ENCODE measurements at places on chromosomes 3 and 15.

GRCh38 chr15:69962561-69962960 is 135.2 kb downstream of the TLE3 start:
- no peak for DNase-seq

DNA sequence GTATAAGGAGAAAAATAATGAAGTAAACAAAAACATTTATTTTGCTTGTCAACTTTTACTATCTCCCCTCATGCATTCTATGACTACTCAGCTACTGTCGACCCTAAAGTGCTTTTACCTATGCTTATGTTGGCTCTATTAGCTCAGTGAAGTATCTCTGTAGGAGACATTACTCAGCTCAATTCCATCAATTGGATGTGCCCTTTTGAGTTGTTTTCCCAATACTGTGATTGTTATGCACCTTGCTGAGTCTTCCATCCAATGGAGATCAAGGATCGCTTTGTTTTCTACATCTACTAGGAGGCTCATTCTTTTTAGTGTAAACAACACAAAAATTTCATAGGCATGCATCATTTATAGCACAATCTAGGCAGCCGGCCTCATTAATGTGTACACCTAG is 403.8 kb upstream of the ARL6 start:
- DNase-seq, result no peak

DNA sequence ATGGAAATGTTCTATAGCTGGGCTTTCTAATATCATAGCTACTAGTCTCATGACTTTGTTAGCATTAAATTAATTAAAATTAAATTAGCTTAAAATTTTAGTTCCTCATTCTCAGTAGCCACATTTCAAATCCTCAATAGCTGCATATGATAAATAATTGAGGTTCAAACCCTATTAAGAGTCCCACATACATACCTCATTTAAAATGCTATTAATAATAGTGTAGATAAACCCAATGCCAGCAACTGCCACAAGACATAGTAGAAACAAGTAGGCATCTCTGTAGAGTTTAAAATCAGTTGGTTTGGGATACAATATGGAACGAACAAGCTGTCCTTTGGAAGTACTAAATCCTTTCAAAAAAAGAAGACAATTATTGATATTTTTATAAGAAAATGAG is 39.1 kb downstream of the ATP13A3 start:
- DNase-seq, result no peak

DNA sequence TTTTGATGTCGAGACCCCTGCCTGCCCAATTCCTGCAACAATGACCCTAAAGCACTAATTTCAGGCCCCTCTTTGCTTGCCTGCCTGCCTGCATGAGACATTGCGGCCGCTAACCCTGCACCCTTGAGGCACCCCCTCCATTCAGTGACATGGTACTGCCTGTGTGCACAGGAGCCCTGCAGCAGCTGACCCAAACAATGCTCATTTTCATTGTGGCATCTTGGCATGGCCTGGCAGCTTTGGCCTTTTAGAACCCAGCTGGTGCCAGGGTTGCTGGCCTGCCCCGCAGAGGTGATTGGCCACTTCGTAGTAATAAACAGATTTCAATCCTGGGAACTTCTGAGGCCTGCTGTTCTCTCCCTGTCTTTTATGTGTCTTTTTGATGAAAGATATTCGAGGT is 33.8 kb downstream of the SLCO3A1 start:
- no peak for DNase-seq

- no peak for DNase-seq
Measured at GRCh38 chr15:66893294-66893693, 172.1 kb upstream of the SMAD3 start.

DNA sequence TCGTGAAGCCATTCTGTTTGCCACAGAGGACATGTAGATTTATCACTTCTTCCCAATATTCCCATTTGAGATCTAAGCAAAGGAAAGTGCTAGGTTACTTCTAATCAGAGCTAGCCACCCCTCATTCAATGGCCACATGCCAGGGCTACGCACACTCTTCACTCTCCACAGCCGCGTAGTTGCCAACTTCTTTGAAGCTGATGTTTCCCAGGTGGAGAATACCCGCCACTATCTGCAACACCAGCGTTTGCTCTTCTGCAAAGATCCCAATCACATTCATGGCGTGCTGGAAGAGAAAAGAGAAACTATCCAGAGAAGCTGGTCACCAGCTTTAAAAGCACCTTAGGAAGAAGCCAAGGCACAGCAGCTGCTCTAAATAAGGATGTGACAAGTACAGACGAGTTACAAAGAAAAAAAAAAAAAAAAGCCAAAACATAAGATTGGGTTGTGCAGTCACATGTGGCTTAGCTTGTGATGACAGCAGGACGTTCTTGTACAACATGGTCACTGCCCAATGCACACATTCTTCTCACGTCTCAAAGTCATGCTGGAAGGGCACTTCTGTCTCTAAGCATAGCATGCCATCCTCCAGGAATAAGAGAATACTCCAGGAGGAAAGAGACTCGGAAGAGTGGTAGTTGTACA is 16.4 kb downstream of the LDHAL6B start:
- no peak for DNase-seq

GRCh38 chr3:23217872-23218554 is 14.9 kb downstream of the UBE2E2 start:
- no peak for DNase-seq

- no peak for DNase-seq
Measured at GRCh38 chr3:135143474-135143873, 348.4 kb downstream of the EPHB1 start.

- no peak for DNase-seq
Measured at GRCh38 chr3:186247821-186248814, 113.9 kb downstream of the DGKG start.

DNA sequence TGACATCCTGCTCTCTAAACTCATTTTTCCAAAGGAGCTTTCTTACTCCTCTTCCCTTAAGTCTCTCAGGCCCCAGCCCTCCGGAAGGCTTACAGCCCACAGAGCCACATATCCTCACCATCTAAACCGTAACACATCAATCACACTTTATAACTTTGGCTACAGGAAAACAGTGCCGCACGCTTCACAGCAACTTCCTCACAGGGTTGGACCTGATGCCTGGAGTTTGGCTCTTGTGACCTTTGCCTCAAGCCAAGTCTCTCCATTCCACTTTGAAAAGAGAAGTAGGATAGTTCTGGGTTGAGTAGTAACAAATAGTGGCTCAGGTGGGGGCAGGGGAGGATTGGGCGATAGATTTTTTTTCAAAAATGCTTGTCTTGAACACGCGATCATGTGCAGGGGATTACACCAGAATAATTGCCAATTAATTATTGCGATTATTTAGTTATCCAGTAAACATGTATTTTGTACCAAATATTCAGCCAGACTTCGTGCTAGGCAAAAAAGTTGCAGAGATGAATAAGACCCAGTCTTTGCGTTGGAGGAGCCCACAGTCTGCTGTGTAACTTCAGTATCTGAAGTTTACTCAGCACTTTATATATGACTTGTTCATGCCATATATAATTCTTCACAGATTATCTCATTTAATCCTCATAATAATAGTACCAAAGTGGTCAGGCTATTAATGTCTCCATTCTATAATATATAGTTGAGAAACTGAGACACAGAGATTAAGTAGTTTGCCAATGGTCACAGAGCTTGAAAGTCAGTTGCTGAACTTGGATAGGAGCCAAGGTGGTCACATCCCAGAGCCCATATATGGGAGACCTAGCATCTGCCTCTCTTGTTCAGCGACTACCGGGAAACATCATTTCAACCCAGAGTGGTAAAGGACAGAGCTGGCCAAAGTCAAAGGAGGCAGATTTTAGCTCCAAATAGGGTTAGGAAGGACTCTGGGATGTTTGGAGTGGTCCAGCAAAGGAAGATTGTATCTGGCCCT is 2.4 kb upstream of the ETV5 start:
- no peak for DNase-seq

DNA sequence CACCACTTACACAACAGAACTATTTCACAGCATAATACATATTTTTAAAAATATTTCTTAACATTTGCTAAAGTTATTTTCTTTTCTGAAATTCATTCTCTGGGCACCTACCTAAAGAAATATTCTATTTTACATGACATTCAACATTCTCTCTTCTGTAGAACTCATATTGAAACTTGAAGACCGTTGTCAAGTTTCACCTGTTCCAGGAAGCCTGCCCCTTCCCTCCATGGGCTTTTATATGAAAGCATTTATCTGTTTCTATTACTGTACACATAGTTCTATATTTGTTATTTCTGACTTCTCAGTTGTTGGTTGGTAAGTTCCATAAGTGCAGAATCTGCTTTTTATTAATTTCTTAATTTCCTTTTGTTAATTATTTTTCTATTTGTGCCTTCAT is 204.3 kb upstream of the ALCAM start:
- DNase-seq, result no peak

GRCh38 chr3:122930063-122930997 is 97.2 kb downstream of the SEMA5B start:
- no peak for DNase-seq

DNA sequence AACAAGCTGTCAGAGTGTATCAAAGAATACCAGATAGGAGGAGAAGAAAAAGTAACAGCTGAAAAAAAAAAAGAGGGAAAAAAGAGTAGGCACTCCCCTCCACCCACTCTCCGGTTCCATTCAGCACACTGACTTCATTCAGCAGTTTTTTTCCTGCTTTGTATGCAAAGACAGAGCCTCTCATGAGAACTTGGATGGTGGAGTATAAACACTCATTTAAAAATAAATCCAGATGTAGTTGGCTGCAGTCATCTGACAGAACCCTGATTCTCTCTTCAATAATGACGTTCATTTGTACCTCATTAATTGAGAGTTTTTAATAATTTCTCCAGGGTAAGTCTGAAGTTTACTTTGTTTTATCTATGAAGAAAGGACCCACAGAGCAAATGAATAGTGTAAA is 81.0 kb downstream of the TMEM108 start:
- DNase-seq, result no peak

DNA sequence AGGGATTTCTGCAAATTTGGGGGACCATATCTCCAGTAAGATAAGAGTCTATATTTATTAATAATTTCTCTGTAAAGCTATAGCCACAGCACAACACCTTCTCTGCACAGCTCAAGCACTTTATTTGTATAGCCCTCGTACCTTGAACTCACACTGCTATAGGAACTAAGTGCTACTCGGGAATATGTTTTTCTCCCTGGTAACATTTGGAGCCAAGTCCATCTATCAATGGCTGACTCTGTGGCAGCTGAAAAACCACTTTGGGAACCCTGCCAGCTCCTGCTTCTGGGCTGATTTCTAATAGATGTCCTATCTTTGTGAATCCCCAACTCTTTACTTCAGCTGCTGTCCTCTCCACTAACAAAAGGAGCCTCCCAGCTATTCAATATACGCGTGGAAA is 298.5 kb downstream of the GBE1 start:
- no peak for DNase-seq

DNA sequence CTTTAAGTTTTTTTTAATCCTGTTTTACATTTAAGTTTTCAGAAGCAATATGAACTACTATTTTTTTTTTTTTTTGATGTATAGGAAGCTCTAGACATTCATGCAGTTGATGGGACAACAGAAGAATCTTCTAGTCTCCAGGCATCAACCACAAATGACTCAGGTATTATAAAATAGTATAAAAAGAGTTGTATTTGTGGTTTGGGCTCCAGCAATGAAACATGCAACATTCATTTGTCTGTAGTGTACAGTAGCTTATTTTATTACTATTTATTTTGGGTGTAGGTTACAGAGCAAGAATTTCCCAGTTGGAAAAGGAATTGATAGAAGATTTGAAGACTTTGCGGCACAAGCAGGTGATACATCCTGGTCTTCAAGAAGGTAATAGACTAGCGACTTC is 38.6 kb downstream of the MGA start:
- no peak for DNase-seq

GRCh38 chr3:133466531-133467386 is 66.9 kb downstream of the BFSP2 start:
- no peak for DNase-seq

- no peak for DNase-seq
Measured at GRCh38 chr15:90083419-90083818, 18.8 kb downstream of the IDH2 start.

GRCh38 chr15:80173022-80173759 is 20.4 kb downstream of the FAH start:
- peak; percentile 63 for DNase-seq

- DNase-seq, result no peak
Measured at GRCh38 chr15:48333540-48333939, 2.3 kb downstream of the DUT start.

GRCh38 chr3:101068876-101069606 is 75.8 kb upstream of the ABI3BP start:
- no peak for DNase-seq

- DNase-seq, result no peak
Measured at GRCh38 chr15:84905016-84905916, 20.8 kb downstream of the SLC28A1 start.

DNA sequence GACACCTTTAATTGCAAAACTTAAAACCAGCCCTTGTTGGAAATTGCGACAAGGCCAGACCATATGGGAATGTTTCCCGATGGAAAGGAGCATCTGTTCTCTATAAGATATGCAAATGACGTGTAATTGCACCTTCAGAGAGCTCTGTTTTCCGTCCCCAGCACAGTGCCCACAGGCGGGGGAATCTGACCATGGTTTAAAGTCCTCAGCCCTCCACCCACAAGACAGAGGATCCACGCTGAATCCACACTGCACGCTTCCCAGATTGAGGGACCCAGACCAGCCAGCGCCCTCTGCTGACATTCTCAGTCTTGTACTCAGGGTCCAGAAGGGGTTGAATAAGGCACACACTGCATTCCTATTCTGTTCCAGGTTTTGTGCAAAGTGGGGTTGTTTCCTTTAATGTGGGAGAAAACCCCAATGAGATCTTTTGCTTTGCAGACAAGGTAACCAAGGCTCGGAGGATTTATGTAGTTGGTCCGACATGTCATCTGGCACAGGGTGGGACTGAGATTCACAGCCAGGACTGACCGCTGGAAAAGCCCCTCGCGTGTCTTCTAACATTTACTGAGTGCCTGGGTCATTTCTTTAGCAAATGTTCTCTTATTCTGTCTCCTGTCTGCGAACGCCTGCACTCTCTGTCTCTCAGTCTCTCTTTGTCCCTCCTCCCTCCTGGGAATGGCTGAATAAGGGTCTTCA is 36.8 kb upstream of the KLHL25 start:
- peak; percentile 22 for DNase-seq

- no peak for DNase-seq
Measured at GRCh38 chr3:23548706-23549105, 257.0 kb upstream of the UBE2E1 start.

- DNase-seq, result no peak
Measured at GRCh38 chr3:55531321-55531720, 44.2 kb upstream of the WNT5A start.

- no peak for DNase-seq
Measured at GRCh38 chr15:56052395-56053045, 59.1 kb upstream of the NEDD4 start.

All from stimulated activated CD4-positive, alpha-beta T cell treated with anti-CD3 and anti-CD28 coated beads, Interleukin-4, amount 100 ng/mL, for 48 hours (primary cell).